ENCODE measurements at places on chromosomes 13 and 19.

- DNase-seq, result no peak
Measured at GRCh38 chr13:67133476-67133875, 96.7 kb downstream of the PCDH9 start.

GRCh38 chr19:18271433-18271841, 2.8 kb downstream of the IQCN start:
- DNase-seq, result no peak

GRCh38 chr19:28239270-28239669, 973.7 kb downstream of the UQCRFS1 start:
- DNase-seq, result no peak

DNA sequence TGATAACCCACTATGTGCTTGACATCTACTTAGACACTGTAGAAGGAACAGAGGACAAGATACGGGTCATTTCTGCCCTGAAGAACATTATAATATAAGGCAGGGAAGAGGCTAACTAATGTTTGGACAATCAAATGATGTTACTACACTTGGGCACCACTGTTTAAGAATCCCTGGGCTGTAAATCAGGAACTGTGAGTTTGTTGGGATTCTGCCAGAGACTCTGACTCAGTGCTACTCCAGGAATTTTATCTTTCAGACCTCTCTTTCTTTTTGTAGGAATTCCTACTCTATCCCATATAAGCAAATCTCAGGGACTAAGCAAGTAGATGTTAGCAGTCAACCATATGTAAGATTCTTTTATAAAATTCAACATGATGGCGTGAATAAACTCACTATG, 3.1 kb upstream of the ZNF471 start:
- no peak for DNase-seq

DNA sequence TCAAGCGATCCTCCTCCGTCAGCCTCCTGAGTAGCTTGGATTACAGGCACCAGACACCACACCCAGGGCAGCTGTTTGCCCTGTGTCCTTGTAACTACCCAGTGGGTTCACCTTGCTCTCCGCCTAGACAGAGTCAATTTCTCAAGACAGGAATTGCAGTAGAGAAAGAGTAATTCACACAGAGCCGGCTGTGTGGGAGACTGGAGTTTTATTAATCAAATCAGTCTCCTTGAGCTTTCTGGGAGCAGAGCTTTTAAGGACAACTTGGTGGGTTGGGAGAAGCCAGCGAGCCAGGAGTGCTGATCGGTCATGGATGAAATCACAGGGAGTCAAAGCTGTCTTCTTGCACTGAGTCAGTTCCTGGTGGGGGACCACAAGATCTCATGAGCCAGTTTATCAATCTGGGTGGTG, 20.6 kb upstream of the ADGRE1 start:
- no peak for DNase-seq

GRCh38 chr13:42223681-42224080, 48.3 kb upstream of the AKAP11 start:
- DNase-seq, result no peak

DNA sequence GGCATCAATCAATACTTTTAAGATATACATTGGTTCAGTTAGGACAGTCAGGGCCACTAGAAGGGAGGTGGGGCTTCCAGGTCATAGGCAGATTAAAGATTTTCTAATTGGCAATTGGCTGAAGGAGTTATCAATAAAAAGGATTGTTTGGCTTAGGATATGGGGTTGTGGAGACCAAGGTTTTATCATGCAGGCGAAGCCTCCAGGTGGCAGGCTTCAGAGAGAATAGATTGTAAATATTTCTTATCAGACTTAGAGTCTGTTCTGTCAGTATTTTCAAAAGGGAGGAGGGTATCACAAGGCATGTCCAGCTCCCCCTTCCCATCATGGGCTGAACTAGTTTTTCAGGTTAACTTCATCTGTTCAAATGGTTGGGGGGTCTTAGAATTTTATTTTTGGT, 77.4 kb upstream of the FARP1 start:
- no peak for DNase-seq

DNA sequence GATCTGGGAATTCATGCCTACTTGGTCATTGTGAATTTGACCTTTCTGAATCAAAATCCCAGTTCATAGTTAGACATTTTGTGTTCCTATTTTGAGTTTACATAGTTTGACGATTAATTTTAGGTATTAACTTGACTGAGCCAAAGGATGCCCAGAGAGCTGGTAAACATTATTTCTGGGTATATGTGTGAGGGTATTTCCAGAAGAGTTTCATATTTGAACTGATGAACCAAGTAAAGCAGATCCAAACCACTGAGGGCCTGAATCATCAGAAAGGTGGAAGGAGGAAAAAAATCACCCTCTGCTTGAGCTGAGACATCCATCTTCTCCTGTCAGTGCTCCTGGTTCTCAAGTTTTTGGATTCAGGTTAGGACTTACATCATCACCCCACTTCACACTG, 116.6 kb downstream of the CYSLTR2 start:
- DNase-seq, result no peak

DNA sequence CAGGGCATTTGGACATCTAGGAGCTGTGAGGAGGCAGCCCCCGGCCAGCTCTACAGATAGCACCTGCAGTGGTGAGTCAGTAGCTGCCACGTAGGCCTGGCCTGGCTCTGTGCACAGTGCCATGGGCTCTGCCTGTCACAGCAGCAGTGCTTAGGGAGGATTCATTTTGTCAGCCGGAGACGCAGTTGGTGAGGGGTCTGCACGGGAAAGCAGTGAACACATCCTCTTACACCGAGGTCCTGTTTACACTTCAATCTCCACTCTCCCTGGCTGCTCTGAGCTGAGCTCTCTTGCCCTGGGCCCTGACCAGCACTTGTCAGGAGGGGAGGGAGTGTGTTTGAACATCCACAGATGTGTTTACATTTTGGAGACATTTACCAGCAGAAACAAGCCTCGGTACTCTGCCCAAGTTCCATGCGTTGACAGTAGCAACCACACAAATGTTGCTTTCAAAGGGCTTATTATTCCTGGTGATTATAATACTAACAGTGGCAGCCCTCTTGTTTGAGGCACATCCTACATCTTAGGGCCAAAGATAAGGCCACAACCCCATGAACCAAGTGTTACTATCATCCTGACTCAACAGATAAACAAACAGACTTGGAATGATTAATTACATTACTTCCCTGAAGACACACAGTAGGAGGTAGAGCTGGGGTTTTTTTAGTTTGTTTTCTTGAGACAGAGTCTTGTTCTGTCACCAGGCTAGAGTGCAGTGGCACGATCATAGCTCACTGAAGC, 148.9 kb downstream of the USP12 start:
- no peak for DNase-seq

DNA sequence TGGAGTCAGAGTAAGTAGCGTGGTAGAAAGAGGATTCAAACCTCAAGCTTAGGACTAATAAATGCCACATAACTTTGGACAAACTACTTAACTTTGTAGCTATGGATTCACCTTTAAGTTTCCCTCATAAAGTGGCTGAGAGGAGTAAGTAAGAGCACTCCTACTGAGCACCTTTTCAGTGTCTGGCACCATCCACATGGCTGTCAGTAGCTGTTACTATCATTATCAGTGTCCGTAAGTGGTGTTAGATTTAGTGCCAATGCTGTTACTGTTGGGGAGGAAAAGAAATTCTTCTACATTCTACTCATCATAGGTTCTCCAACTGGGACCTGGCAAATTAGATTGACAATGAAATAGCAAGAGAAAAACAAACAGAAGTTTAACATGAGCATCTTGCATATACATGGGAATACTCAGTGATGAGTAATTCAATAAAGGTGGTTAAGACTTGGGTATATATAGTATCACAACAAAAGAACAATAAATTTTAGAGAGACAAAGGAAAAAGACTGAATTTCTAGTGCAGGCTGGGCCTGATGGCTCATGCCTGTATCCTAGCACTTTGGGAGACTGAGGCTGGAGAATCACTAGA, 165.6 kb upstream of the NBEA start:
- DNase-seq, result no peak

- no peak for DNase-seq
Measured at GRCh38 chr13:54836273-54836672, 1807.7 kb downstream of the OLFM4 start.

GRCh38 chr13:105240371-105240770, 1295.1 kb downstream of the EFNB2 start:
- DNase-seq, result no peak

DNA sequence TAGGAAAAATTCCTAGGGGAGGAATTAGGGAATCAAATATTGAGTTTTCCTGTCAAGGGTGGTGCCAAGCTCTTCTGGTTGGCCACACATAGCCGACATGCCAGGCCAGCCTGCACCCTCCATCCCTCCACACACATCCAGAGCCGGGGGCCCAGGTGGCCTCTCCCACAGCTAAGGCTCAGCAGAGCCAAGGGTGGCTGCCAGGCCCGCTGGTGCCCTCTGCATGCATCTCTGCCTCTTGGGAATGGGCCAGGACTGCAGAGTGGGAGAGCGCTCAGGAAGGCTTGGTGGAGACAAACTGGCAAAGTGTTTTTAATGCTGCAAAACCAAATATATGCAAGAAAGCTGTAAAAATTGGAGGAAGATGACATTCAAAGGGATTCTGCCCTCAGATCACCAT, 42.7 kb upstream of the GAS6 start:
- DNase-seq, result no peak

GRCh38 chr13:113157929-113158747, at the start of gene PROZ:
PROZ (plus strand) TSS chr13:113158648; CDS start chr13:113158661, 13 bp downstream.
- no peak for DNase-seq

- DNase-seq, result no peak
Measured at GRCh38 chr19:8611391-8611876, 919 bp upstream of the ADAMTS10 start.

GRCh38 chr13:29435125-29435911, 160.2 kb downstream of the SLC7A1 start:
- no peak for DNase-seq

- DNase-seq, result no peak
Measured at GRCh38 chr13:98912846-98913245, 65.0 kb downstream of the DOCK9 start.

DNA sequence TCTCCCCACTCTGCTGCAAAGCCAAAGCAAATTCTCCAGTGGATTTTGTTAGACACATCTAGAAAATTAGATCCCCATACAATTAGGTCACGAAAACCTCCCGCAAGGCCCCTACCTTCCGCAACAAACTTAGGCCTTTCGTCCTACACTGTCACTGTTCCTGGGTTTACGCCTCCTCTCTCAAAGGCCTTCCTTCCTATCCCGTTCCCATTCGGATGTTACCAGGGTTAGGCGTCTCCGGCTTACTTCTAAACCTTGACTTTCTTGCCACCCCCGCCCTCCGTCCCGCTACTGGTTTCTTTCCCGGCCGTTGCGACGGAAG, 754 bp downstream of the RNF6 start:
- DNase-seq, result no peak

All from T-helper 17 cell (primary cell).